ENCODE measurements at places on chromosomes 1 and 21.

- DNase-seq, result no peak
These were observed 11.7 kb downstream of the RUNX1 start for GRCh38 chr21:35037384-35037765.

DNA sequence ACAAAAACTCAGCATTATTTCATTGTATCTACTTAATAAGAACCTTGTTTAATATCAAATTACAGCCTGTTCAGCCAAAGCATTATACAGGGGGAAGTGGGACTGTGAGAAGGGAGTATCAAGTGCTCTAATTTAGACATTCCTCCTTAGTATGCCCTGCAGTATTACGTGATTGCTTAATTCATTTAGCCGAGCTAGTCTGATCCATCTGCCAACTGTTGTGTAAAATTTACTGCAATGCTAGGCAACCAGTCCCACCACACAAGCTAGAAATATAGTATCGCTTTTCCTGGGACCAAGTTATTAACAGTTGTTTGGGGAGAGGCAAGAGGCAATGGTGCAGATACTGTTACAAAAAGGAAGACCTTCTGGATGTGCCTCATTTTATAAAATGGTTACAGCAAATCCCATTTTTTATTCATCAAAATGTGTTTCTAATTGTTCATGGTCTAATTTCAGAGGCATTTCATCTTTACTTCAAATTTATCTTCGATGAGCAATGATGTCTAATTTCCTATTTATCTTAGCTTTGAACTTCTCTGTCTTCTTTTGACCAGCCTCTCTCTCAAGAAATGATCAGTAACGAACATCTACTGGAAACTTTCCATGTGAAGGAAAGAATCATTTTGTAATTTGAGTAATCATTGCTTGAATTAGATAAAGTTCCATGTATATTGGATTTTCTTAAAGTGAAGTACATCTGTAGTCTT is 283.3 kb downstream of the DUSP10 start:
- no peak for DNase-seq

DNA sequence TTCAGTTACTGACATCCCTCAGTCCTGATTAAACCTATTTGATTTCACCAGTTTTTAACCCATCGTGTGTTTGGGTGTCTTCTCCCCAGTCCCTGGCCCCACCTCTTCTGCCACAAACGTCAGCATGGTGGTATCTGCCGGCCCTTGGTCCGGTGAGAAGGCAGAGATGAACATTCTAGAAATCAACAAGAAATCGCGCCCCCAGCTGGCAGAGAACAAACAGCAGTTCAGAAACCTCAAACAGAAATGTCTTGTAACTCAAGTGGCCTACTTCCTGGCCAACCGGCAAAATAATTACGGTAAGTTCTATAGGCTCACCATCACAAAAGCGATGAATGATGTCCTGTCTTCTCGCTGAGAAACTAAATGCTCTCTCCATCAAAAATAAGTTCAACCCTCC is 28.7 kb downstream of the NBPF3 start:
- no peak for DNase-seq

DNA sequence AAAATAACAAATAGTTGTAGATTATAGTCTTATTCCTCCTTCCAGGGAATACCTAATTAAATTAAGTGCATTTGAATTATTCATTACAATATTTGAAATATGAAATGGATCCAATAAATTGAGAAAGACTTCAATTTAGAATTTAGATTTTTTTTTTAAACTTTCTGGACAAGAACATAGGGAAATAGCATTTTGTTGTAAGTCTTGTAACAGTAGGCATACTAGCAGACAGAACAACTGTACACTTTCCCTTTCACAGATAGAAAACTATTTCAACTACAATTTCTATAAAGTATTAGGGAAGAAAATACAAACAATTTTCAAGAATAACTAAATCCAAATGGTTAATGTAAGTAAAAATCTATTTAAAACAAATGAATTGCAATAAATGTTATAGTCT is 577.5 kb downstream of the USP25 start:
- DNase-seq, result no peak

DNA sequence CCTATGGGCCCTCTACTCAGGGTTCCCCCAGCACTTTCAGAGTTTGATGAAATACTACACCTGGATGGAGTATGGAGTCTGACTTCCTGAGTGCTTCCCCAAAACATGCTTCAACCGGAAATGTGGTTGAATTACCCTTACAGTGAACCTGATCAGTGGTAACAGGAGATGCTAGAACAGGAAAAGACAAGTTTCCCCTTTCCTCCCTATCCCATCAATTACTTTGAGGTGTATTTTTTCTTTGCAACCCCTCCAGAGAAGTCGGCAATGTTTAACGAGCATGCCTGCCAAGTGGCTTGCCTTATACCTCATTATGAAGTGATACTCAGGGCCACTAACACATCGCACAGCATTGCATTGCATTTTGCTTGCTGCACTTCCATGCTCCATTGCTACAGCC is 7.0 kb downstream of the KRTAP15-1 start:
- DNase-seq, result no peak

GRCh38 chr1:97365026-97365425 is 555.8 kb downstream of the DPYD start:
- no peak for DNase-seq

- DNase-seq, result no peak
These were observed 21.0 kb downstream of the VASH2 start for GRCh38 chr1:212971312-212971711.

DNA sequence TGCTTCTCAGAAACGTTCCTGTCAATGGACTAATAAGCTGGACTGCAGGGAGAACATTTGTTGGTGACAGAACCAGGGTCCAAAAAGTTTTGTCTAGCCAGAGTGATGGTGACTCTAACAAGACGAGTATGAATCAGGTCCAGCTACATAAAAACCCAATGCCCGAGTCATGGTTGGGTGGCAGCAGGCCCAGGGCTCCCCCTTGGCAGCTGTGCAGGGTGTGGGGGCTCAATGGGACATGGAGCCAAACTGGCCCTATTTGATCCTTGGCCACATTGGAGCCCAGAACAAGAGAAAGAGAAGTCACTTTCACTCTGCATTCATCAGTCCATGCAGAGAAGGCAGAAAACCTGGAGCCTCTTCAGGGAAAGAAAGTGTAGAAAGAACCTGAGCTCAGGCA is 37.9 kb upstream of the TENT5C start:
- no peak for DNase-seq

DNA sequence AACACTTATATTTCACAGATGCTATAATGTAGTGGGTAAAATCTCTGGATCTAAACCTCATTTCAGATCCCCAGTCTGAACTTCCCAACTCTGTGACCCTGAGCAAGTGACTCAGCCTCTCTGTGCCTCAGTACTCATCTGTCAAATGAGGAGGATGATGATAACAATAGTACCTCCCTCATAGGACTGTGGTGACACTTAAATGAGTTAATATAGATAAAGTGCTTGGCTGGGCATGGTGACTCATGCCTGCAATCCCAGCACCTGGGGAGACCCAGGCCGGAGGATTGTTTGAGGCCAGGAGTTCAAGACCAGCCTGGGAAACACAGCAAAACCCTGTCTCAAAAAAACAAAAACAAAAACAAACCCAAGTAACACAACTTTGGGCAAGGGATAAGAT is 4.7 kb upstream of the ECE1 start:
- DNase-seq, result peak; percentile 50

DNA sequence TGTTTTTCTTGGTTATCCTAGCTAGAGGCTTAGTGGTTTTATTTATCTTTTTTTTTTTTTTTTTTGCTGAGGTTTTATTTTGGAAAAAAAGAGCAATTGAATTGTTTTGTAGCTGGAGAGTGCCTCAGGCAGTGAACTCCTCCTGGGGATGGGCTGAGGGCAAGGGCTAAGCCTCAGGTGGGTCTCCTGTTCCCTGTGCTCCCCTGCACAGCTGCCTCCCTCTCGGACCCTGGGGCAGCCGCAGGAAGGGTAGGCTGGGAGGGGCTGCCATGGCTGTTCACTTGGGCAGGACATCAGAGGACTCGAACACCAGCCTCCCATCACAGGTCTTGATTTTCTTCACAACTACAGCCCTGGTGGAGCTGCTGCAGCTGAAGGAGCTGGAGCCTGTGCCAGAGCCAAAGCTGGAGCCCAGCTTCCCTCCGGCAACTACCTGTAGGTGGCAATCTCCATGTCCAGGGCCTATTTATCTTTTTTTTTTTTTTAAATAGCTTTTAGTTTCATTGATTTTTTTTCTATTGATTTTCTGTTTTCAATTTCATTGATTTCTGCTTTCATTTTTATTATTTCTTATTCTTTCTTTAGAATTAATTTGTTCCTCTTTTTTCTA is 28.9 kb downstream of the LEPR start:
- DNase-seq, result no peak

Measured in stimulated activated CD4-positive, alpha-beta T cell treated with anti-CD3 and anti-CD28 coated beads, Interleukin-15, amount 100 ng/mL, for 48 hours (primary cell).